Activated T-cell treated with anti-CD3 and anti-CD28 coated beads, Interleukin-2, amount 50 U/mL, for 24 hours (primary cell): ENCODE measurements at places on chromosomes 1 and 21.

GRCh38 chr1:195806060-195806459, 802.2 kb downstream of the KCNT2 start:
- DNase-seq, result no peak

DNA sequence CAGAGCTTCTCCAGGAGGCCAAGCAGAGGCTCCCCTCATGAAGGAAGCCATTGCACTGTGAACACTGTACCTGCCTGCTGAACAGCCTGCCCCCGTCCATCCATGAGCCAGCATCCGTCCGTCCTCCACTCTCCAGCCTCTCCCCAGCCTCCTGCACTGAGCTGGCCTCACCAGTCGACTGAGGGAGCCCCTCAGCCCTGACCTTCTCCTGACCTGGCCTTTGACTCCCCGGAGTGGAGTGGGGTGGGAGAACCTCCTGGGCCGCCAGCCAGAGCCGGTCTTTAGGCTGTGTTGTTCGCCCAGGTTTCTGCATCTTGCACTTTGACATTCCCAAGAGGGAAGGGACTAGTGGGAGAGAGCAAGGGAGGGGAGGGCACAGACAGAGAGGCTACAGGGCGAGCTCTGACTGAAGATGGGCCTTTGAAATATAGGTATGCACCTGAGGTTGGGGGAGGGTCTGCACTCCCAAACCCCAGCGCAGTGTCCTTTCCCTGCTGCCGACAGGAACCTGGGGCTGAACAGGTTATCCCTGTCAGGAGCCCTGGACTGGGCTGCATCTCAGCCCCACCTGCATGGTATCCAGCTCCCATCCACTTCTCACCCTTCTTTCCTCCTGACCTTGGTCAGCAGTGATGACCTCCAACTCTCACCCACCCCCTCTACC, 19.1 kb downstream of the CSF1 start:
- DNase-seq, result no peak

DNA sequence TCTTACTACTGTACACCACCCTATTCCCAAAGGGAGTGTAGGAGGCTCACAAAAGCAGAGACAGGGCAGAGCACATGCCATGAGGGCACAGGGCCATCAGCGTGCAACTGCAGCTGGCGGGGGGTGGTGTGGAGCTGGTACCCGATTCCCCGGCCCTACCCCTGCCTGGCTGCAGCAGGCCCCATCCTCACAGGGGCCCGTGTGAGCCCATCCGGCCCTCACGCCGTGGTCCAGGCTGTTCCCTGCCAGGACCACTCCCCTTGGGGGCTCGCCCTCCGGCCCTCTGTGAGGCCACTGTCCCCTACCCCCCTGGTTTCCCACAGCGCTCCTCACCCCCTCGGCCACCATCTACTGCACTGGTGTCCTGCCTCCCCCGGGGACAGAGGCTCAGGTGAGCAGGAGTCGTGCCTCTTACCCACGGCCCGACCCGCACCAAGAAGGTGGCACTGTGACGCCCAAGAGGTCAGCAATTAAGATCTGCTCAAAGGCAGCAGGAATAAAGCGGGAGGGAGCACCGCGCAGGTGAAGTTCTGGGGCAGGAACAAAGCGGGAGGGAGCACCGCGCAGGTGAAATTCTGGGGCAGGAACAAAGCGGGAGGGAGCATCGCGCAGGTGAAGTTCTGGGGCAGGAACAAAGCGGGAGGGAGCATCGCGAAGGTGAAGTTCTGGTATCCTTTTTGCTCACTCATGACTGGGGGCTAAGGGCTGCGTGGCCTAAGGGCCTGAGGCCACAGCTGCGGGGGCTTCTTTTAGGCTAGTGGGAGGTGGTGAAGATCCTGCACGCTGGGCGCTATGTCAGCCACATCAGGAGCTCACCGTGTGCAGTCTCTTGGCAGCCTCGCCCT, 3.9 kb downstream of the POFUT2 start:
- DNase-seq, result peak; percentile 26

- no peak for DNase-seq
Observed at GRCh38 chr1:82165304-82165703, 364.6 kb downstream of the ADGRL2 start.

DNA sequence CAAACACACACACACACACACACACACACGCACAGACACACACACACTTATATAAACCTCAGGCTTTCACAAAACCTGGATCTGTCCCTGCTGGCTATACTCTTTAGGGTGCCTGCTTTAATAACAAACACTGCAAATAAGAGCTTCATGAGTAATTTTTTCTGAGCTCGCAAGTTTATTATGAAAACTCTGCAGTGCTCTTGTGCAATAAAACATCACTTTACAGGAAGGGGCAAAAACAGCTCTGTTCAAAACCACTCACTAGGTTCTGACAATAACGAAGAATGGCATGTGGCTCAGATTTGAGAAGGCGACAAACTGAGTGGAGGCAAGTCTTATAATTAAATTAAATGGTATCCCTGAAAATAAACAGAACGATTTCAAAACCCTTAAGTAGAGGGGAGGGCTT, 42.6 kb upstream of the CTPS1 start:
- no peak for DNase-seq
